Fibroblast of mammary gland (primary cell): ENCODE measurements at places on chromosomes 12 and 14.

DNA sequence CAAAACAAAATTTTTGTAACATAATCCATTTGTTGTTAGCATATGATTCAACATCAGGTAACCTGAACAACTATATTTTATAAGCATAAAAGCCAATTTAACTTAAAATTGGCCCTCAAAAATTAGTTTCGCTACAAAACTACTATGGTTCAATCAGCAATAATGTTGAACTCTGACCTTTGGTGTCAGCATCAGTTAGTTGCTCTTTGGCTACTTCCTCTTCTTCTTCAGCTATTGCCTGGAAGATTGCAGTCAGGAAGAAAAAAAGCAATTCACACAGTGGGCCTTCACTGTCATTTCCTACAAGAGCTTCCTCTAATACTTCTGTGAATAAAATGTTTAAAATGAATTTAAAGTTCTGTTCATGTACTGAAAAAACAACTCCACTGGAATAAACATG, 78.2 kb upstream of the CFL2 start:
- DNase-seq = no peak

DNA sequence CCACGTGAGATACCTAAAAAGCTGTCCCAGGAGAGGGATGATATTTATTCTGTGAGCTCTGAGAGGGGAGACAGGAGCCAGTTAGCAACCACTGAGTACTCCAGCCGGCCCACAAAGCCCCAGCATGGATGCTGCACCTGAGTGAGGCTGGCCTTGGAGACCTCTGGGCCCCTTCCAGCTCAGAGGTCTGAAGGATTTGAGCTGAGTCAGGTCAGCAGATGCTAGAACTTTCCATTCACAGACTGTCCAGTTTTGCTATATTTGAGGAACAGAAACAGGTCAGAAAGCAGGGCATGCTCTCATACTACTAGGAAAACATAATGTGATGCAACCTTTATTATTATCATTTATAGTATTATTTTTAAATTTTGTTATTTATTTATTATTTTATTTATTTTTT, 15.0 kb upstream of the MAPKAPK5 start:
- no peak for DNase-seq

GRCh38 chr14:63290741-63291430, 27.8 kb downstream of the GPHB5 start:
- peak; percentile 24 for DNase-seq

- DNase-seq = peak; percentile 60
These were observed 597 bp downstream of the MLF2 start for GRCh38 chr12:6752167-6752920.

DNA sequence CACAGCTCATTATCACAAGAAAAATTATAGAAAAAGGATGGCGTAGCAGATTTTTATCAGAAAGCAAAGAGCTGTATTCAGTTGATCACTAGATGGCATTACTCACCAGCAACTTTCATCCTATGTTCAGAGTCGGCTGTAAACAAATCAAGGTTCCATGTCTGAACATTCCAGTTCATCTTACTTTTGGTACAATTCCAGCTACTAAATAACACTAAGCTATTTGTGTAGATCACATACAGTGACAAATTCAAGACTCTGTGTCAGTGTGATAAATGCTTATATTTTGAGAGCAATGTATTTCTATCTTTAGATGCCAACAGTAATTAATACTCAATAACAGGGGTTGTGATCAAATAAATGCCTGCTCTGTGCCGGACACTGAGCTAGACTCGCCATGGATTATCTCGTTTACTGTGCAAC, 30.1 kb downstream of the NRDE2 start:
- peak; percentile 77 for DNase-seq

GRCh38 chr12:114746297-114747011, 62.5 kb upstream of the TBX3 start:
- DNase-seq = peak; percentile 71

DNA sequence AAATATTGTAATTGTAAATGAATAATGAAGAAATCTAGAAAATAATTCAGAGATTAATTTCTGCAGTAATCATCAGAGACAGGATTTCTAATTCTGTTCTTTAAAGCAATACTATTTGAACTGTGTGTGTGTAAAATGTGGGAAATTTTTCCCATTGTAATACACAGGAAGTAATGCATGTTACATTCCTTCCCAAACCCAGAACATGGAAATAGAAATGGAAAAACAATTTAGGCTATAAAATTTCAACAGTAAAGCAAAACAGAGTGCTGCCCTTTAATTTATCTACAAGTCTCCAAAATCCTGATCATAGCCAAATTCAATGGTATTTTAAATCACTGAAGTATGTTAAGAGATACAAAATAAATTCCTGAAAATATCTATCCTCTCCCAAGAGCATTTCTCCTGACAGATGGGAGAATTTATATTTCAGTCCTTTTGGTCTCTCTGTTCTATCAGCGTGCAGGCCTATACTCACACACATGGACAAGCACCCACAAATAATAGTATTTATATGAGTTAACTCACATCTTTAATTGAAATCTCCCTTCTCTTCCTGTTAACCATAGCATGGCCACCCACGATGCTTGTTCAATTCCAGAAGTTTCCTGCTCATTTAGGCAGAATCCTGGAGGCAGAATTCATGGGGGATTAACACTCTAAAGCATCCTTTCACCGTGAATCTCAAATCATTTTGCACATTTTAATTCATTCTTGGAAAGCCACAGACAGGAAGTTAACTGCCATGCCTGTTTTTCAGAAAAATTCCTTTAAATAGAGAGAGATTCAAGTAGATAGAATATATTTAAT, 1465.4 kb upstream of the FLRT2 start:
- no peak for DNase-seq

DNA sequence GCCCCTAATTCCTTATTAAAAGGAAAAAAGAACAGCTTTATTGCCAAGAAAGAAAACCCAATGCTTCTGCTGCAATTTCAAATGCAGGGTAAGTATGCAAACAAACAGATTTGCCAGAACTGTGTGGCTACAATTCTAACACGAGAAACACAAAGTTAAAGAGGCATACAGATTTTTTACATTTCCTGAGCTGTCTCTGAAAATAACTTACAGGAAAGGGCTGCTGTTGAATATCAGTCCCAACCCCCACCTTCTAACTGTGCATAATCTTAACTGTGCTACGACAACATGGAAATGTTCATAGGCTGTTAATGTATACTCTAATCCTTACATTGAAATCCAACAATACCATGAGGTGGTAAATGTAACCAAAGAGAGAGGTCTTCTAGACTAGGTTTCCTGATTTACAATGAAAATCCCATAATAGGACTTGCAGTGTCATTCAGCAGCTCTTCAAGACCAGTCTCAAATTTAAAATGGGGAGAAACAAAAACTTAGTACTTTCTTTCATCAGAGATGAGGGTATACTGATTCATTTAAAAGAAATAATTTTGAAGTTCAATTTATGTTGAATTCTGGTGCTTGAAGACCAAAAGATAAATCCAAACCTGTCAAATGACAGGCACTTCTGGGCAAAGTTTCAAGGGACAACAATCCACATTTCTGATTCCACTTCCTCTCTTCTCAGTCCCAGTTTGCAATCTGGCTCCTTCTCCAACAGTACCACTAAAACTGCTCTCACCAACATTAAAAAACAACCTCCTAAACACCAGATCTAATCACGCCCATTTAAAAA, 14.4 kb downstream of the FGD6 start:
- DNase-seq = peak; percentile 37

DNA sequence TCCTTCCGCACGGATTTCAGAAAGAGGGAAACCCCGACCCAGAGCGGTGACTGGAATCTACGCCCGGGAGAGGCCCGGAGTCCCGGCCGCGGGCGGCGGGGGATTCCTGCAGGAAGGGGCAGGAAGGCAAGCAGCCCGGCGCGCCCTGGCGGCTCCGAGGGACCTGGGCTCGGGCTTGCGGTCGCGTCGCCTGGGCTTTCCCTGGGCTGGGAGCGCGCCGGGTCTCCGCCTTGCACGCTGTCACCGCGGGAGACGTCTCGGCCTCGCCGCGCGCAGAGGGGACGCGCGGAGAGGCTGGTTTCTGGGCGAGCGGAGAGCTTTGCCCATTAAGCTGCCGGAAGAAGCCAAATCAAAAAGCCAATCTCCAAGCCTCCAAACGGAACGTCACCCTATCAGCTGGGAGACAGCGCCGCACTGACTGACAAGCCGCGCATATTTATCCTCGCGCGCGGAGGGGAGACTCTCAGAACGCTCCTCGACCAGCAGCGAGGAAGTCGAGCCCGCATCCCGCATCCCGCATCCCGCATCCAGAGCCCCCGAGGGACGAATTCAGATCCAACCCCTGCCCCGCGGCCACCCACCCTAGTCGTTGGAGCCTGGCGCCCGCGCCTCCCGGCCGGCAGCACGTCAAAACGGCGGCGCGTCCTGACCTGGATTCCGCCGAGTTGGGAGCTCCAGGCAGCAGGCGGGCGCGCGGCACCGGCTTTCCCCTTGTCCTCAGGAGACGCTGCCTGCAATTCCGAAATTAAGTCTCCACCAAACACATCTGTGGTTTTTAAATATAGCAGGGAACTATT, at the start of gene SLC8A3:
SLC8A3 (minus strand) TSS at position 293 of the 797 bp plus-strand sequence. CDS start 20,529 bp downstream, outside the sequence.
- DNase-seq = peak; percentile 19

DNA sequence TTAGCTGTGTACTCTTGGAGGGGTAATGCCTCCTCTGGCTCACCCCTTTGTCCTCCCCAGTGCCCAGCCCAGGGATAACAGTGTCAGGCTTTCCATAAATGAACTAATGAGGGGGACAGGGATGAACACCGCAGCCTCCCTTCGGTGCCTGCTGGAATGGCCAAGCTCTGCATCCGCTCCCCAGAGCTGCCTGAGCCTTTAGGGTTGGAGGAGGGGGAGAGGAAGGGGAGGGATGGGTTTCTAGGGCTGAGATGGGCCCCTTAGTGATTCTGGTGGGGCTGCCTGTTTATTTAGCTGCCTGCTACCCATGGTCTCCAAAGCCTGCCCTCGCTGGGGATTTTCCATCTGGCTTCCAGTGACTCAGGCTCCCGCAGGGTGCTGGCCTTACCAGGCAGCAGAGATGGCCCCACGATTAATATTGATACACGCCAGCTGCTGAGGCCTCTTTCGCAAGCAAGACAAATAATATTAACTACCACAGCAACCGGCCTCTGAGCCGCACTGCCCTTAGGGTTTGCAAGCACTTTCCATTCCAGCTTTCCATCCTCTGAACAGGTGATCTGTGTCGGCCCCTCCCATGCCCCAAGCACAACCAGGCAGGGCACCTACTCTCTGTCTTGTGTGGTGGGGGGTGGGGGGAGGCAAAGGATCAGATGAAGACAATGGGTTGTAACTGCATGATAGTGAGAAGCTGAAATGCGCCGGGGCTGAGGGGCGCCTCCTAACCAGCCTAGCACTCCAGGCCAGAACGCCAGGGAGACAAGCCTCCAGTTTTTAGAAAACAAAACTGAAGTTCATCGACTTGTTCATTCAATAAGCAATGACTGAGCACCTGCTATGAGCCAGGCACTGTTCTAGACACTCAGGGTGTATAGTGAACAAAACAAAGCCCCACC, 56.7 kb downstream of the C14orf132 start:
- DNase-seq = peak; percentile 82

DNA sequence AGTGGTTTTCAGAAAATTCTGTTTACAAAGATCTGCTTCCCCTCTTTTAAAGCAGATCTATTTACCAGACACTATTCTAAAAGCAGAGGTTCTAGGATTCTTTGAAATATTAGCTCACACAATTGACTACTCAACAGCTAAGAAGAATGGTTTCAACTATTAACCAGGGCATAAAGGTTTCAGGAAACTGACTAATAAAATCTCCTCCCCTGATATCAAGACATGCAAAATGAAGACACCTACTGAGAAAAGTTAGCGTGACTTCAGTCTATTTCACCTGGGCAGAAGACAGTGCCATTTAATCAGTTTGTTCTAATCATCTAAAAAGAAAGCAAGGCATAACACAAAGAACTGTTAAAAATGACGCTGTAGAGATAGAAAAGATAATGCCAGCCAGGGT, 22.2 kb downstream of the DAD1 start:
- no peak for DNase-seq

- no peak for DNase-seq
These were observed 12.0 kb downstream of the MGP start for GRCh38 chr12:14873440-14874185.
